ENCODE measurements at places on chromosomes 16 and 17. TPM values are rescaled to one million over a fixed set of nuclear protein-coding genes. Genes with fewer than 3 reads are reported as not detected.

GRCh38 chr16:77213542-77214106 is 14.4 kb downstream of the SYCE1L start:
- no peak for DNase-seq
- peaks cover 5% of the 10 kb centered on the region for H3K27me3 ChIP-seq
- H3K27ac ChIP-seq = peak overlapping the region; percentile 13
- peaks cover 3% of the 10 kb centered on the region for H3K36me3 ChIP-seq

DNA sequence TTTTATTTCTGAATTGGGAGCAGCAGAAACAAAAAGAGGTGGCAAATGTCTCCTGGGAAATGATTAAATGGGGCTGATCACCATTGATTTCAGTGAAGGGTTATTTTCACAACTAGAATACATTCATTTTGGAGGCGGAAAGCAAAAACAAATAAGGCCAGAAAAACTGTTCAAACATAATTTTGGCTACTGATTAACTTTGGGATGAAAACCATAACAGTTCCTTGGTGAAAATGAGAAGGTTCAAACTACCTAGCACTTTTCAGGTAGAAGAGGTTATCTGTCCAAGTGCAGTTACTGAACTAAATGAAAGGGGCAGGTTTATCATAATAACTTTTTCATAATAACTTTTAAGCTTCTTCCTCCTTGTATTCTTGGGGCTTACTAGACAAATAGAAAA is 718.5 kb downstream of the CDH11 start:
- DNase-seq = no peak
- no peak overlapping the region for H3K27ac ChIP-seq
- H3K4me3 ChIP-seq = no peak overlapping the region
- H3K4me1 ChIP-seq = peaks cover 5% of the 10 kb centered on the region
- H3K27me3 ChIP-seq = peaks cover 7% of the 10 kb centered on the region

GRCh38 chr17:35185849-35186248 is 8.3 kb downstream of the SLC35G3 start:
- H3K27me3 ChIP-seq = peaks cover 33% of the 10 kb centered on the region
- H3K36me3 ChIP-seq = no peaks in the 10 kb centered on the region
- no peak overlapping the region for H3K4me3 ChIP-seq
- no peak overlapping the region for H3K27ac ChIP-seq

DNA sequence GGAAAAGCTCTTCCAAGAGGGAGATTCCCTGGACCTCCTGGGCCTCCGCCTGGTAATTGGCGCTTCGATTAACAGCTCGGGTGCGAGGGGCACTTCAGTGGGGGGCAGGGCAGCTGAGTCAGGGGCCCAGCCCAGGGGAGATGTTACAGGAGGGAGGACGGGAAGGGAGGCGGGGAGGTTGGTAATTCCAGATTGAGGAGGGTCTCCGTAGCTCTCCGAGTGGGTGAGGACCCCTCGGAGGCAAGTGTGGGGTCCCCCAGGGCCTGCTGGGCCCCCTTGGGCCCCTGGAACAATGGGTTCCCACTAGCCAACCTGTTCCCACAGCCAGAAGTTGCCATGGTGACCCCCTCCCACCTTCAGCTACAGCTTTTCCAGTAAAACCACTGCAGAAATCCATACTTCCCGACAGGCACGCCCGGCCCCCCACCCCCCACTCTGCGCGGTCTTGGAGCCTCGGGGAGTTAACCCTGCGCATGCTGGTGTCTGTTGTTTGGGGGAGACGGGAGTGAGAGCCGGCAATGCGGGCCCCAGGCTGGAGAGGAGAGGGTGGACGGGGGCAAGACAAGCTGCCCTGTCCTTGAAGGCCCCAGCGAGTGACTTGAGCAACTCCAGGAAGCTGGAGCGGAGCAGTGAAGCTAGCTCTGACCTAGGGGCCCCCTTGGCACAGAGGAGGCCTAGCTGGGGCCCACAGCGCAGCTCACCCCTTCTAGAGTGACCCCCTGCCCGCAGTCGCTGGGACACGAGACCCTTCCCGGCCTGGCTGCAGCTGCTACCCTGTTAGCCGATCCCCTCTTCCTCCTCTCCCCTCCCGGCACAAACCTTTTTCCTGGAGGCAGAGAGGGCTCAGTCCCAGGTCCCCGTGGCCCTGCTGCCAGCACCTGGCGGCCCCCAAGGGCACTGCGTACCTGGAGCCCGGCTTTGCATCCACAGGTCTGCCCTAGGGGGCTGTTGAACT is 37.8 kb downstream of the TMEM235 start:
- peak overlapping the region; percentile 35 for H3K27ac ChIP-seq
- no peaks in the 10 kb centered on the region for H3K27me3 ChIP-seq
- H3K36me3 ChIP-seq = no peaks in the 10 kb centered on the region
- peak overlapping the region; percentile 41 for H3K4me3 ChIP-seq
- DNase-seq = no peak

DNA sequence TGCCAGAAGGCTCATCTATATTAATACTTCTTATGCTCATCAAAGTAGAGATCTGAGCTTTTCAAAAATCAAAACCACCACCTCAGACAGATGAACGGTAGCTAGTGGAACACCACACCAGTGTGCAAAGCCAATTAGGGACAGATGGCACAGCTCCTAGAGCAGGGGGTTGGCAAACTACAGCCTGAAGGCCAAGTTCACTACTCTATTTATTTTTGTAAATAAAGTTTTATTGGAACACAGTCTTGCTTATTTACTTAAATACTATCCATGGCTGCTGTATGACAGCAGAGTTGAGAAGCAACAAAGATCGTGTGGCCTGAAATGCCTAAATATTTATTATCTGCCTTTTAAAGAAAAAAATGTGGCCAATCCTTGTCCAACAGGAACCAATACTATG is 56.8 kb downstream of the AMFR start:
- H3K4me3 ChIP-seq = no peak overlapping the region
- peaks cover 4% of the 10 kb centered on the region for H3K4me1 ChIP-seq
- H3K27me3 ChIP-seq = no peaks in the 10 kb centered on the region
- no peak overlapping the region for H3K27ac ChIP-seq

DNA sequence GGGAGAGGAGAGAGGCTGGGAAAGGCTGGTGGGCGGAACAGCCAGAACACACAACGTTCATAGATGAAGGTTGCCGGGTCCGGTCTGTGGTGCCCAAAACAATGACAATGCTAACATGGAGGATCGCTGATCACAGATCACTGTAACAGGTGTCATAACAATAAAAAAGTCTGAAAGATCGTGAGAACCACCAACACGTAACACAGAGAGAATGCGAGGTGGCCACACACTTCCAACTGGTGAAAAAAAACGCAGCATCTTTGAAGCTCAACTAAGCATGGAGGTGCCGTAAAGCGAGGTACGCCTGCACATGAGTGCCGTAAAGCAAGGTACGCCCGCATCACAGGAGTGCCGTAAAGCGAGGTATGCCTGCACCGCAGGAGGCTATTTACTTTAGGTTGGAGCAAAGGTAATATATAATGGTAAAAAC is 42.3 kb downstream of the ABR start:
- H3K27me3 ChIP-seq = no peaks in the 10 kb centered on the region
- no peaks in the 10 kb centered on the region for H3K36me3 ChIP-seq
- H3K27ac ChIP-seq = no peak overlapping the region
- no peak for DNase-seq
- peaks cover 21% of the 10 kb centered on the region for H3K4me1 ChIP-seq

DNA sequence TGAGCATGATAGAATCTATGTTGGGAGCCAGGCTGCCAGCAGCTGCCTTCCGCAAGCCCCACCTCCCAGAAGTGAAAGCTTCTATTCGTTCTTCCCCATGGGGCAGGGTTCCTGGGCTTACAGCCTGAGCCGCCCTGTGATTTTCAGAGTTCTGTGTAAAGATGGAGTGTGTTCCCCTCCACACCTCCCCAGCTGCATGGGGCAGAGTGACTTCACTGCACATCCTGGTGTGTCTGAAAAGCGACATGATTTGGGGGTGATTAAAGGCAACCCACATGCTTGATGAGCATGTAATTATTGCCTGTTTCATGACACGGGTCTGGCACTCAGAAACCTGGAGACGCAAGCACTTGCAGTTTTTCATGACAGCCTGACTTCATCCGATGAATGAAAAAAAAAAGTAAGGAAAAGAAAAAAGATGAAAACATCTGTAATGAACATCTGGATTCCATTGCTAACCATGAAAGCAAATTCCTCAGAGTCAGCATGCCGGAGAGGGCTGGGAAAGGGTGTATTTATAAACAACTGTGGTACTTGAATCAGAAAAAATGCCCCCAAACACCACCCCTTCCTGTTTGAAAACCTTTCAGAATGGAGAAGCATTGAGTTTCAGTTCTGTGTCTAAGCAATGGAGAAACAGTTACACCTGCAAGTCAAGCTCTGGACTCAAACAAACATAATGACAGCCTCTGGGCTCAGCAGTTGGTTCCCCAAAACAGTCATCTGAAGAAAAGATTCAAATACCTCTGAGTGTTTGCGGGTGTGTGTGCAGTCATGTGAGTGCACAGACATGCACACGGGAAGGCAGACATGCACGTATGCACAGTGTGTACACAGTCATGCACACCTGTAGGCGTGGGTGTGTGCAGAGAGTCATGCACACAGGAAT is 266.0 kb downstream of the ENGASE start:
- peaks cover 76% of the 10 kb centered on the region for H3K27me3 ChIP-seq
- H3K4me1 ChIP-seq = no peaks in the 10 kb centered on the region
- no peak for DNase-seq
- H3K36me3 ChIP-seq = no peaks in the 10 kb centered on the region
- H3K27ac ChIP-seq = no peak overlapping the region

GRCh38 chr17:3813171-3813570 is 12.2 kb upstream of the ITGAE start:
- no peaks in the 10 kb centered on the region for H3K27me3 ChIP-seq
- H3K36me3 ChIP-seq = peaks cover 5% of the 10 kb centered on the region
- no peaks in the 10 kb centered on the region for H3K4me1 ChIP-seq
- no peak overlapping the region for H3K4me3 ChIP-seq

MRPL58 gene
- 35.3 TPM for total RNA-seq

MYH2 gene
- 0.05 TPM for total RNA-seq

ZNF594 gene
- 21.5 TPM for total RNA-seq

MYH8 gene
- total RNA-seq = not detected
